Activated CD4-positive, alpha-beta T cell treated with anti-CD3 and anti-CD28 coated beads for 36 hours (primary cell): ENCODE measurements at places on chromosomes 1 and 21.

GRCh38 chr1:168343566-168343965, 62.9 kb downstream of the TBX19 start:
- no peak for DNase-seq

DNA sequence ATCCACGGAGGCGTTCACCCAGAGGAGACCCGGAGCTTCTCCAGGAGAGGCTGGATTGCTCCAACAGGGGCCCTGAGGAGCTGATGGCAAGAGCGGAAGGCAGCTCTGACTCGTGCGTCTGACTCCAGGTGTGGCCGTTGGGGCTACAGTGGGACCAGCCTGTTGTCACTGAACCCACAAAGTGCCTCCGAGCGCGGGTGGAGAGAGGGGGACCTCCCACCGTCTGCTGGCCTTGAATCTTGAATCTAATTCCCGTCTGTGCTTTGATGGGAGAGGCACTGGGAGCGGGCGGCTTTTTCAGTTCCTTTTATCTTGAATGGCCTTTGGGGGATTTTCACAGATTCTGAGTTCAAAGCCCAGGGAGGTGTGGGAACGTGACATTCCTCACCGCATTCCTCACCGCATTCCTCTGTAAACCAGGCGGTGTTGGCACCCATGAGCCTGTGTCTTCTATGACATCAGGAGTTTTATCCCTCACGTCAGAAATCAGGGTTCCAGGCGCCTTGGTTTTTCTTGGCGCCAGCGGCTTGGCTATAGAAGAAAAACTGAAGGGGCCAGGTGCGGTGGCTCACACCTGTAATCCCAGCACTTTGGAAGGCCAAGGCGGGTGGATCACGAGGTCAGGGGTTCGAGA, 39.2 kb upstream of the COL18A1 start:
- DNase-seq = no peak

DNA sequence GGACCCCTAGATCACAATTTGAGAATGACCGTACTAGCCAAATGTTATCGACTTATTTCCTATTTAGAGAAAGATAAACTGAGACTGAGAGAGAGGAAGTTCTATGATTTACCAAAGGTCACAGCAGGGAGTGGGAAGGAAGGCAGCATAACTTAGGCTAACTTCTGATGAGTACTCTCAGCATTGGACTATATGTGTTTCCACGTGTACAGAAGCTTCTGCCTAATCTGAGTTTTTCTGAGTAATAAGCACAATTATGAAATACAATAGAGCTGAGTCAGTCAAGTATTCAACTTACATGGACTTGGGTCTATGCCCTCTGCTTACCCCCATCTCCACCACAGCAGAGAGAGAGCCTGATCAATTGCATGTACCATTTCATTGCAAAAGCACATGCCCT, 88.1 kb upstream of the HIVEP3 start:
- DNase-seq = no peak

DNA sequence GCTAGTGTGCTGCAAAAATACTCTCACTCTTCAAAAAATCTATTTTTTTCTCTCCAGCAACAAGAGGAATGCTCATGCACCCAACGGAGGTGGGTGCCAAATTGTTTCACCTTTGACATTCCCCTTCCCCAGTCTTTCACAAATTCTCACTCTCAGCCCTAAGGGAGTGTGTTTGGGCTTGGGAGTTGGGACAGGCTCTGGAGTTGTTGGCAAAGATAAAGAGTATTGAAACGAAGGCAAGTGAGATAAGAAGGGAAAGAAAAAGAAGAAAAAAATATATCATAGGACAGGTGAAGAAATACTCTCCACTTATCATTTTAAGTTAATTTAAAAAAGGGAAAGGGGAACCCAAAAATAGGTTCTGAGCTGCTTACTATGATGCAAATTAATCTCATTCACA, 82.6 kb downstream of the UCHL5 start:
- no peak for DNase-seq

DNA sequence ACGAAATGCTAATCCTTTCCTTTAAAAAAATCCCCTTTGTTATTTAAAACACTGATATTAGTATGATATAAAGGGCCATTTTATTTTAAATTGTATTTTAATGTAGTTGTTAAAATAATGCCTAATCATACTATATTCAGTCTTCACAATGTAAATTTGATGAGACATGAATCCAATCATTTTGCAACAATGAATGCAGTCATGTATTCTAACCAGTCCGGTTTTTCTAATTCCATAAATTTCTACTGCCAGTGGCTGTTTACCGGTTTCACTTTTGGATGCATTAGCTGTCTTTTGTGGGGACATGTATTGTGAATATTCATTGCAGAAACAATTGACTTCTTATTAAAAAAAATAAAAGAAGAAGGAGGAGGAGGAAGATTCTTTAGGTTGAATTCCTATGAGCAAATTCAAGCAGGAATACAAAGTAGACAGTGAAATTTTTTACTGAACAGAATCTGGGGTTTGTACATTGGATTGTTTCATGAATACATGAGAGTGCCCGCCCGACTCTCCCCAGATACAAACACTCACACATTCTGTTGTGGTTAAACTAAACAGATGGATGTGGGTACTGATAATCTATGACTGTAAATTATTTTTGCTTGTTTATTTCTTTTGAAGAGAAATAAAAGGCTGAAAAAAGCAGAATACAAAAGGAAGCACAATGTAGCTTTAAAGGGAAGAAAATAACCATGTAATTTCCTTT, 624.8 kb upstream of the PTBP2 start:
- DNase-seq = no peak

DNA sequence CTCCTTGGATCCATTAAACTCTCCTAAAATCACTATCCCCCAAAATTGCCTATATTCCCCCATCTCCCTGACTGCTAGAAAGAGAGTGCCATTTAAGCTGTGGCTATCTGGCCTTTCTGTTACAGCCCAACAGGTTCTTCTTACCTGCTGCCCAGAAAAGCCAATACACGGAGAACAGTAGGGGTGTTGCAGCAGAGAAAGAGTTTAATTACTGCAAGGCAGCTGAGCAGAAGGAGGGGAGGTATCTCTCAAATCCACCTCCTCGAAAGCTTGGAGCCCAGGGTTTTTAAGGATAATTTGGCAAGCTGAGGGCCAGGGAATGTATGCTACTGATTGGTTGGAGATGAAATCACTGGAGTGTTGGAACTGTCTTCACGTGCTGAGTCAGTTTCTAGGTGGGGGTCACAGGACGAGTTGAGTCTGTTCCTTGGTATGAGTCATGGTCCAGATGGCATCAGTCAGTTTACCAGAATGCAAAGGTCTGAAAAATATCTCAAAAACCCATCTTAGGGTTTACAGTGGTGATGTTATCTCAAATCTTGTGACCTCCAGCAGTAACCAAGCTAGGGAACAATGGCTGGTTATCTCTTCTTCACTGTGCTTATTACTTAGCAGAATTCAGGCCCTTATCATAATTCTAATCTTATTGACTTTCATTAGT, 89.8 kb downstream of the SMYD3 start:
- no peak for DNase-seq

DNA sequence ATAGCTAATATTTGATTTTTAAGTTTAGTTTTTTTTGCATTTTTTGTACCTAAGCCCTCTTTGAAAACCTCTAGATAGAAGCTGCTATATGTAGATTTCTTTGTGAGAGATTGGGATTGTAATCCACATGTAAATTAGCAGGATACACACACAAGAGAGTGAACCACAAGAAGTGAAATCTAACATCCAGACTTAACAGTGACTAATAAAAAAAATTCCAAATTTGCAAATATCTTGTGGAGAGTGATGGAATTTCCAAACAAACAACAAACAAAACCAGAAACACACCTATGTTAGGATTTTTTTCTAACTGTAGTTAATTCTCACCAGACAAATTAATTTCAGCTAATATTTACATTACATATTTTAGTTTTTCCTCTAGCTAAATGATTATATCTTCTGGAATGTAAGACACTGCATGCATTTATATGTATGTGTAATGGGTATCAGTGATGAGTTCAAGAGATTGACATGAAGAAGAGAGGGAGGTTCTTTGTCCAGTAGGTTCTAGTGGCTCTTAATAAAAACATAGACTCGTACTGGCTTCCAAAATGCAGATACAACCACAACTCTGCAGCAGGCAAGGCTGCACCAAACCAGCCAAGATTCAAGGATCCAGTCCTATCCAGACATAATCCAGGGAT, 12.8 kb downstream of the CLDN17 start:
- no peak for DNase-seq
